Naive B cell (primary cell): ENCODE measurements at places on chromosomes 2 and 18. TPM values are rescaled to one million over a fixed set of nuclear protein-coding genes. Genes with fewer than 3 reads are reported as not detected.

Gene ST8SIA3
- polyA plus RNA-seq, result not detected

Gene TEKT4
- not detected for polyA plus RNA-seq

Gene CCL20
- polyA plus RNA-seq, result not detected

DNA sequence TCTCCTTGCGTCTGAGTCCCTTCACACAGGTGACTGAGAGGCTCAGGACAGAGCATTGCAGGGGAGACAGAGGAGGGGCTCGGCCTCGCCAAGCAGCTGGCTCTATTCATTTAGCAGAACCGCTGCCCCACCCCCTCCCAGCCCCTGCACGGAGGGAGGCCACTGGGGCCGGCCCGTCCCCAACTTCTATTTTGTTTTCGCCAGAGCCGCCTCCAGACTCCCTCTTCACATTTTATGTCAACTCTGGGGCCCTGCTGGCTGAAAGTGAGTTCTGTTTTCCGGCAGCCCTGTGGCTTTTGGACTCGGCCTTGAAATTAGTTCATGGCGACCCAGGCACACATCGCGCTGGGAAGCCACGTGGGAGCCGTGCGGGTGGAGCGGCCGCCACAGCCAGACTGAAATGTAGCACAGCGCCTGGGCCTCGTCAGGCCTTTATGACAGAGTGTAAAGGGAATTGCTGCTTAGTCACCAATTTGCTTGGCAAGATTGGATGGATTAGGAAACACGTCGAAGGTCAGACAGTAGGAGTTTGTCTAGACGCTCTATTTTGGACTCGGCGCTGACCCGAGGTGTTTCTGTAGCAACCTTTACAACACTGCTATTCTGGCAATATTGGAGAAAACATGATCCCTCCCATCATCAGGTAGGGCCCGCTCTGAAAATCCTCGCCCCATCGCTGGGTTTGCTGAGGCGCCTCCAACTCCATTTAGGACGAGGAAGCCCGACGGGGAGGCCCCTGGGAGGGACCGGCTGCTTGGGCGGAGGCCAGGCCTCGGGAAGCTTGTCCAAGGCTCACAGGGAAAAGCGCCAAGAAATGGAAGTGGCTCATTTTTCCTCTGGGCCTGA, 90.7 kb upstream of the CTDP1 start:
- no peak for DNase-seq
- no peak overlapping the region for H3K4me3 ChIP-seq
- H3K4me1 ChIP-seq, result peaks cover 7% of the 10 kb centered on the region
- H3K27me3 ChIP-seq, result peaks cover 7% of the 10 kb centered on the region
- H3K27ac ChIP-seq, result no peak overlapping the region

DNA sequence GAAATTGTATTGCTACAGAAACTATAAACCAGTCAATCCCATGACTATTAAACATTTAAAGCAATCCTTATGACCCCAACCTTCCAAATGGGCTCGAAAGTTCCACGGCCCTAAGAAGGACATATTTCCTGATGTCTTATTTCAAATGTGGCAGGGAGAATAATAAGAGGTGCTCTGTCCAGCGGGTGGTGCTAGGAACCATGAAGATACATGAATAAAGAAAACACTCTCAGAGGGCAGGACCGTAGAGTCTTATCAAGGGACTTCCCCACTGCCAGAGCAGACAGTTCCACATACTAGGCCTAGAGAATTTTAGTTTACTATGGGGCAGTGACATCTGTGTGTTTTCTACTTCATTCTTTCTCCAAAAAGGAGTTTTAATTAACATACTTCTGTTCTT, 187.1 kb upstream of the PIK3C3 start:
- no peak overlapping the region for H3K27ac ChIP-seq
- H3K4me1 ChIP-seq, result no peaks in the 10 kb centered on the region
- H3K27me3 ChIP-seq, result peaks cover 1% of the 10 kb centered on the region
- no peak for DNase-seq
- no peaks in the 10 kb centered on the region for H3K36me3 ChIP-seq

GRCh38 chr18:68387246-68387645, 327.7 kb downstream of the TMX3 start:
- no peak overlapping the region for H3K27ac ChIP-seq
- no peaks in the 10 kb centered on the region for H3K4me1 ChIP-seq
- DNase-seq, result no peak
- H3K36me3 ChIP-seq, result no peaks in the 10 kb centered on the region
- H3K4me3 ChIP-seq, result no peak overlapping the region

- no peak overlapping the region for H3K27ac ChIP-seq
- H3K36me3 ChIP-seq, result no peaks in the 10 kb centered on the region
- H3K4me3 ChIP-seq, result no peak overlapping the region
- no peak for DNase-seq
- no peaks in the 10 kb centered on the region for H3K27me3 ChIP-seq
Observed at GRCh38 chr2:125274718-125275117, 1249.6 kb downstream of the CNTNAP5 start.

GRCh38 chr18:24731158-24731557, 270.7 kb downstream of the HRH4 start:
- H3K4me1 ChIP-seq, result peaks cover 4% of the 10 kb centered on the region
- H3K4me3 ChIP-seq, result no peak overlapping the region
- no peaks in the 10 kb centered on the region for H3K36me3 ChIP-seq
- H3K27me3 ChIP-seq, result peaks cover 20% of the 10 kb centered on the region
- no peak overlapping the region for H3K27ac ChIP-seq
- no peak for DNase-seq

GRCh38 chr2:20572221-20572620, 78.7 kb downstream of the HS1BP3 start:
- H3K27me3 ChIP-seq, result no peaks in the 10 kb centered on the region
- no peak overlapping the region for H3K27ac ChIP-seq
- no peaks in the 10 kb centered on the region for H3K36me3 ChIP-seq
- H3K4me3 ChIP-seq, result no peak overlapping the region

- H3K4me1 ChIP-seq, result no peaks in the 10 kb centered on the region
- no peaks in the 10 kb centered on the region for H3K27me3 ChIP-seq
- no peak overlapping the region for H3K4me3 ChIP-seq
- no peak for DNase-seq
Observed at GRCh38 chr2:186309901-186310300, 176.2 kb upstream of the ZC3H15 start.

DNA sequence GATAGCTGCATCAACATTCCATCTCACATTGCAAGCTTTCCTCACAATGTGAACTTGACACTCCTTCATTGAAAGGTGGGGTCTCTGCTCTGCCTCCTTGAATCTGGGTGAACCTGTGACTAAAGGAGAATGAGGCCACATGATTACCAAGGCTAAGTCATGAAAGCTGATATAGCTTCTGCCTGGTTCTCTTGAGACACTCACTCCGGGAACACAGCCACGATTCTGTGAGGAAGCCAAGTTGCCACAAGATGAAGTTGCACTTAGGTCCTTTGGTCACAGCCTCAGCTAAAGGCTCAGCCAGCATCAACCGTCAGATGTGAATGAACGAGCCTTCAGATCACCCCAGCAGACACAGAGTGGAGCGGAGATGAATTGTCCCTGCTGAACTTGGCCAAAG, 94.7 kb upstream of the FAM136A start:
- DNase-seq, result no peak
- H3K36me3 ChIP-seq, result no peaks in the 10 kb centered on the region
- H3K27ac ChIP-seq, result no peak overlapping the region
- peaks cover 35% of the 10 kb centered on the region for H3K27me3 ChIP-seq
- H3K4me3 ChIP-seq, result no peak overlapping the region

GRCh38 chr2:240796543-240797499, 23.2 kb downstream of the KIF1A start:
- H3K4me1 ChIP-seq, result no peaks in the 10 kb centered on the region
- peaks cover 23% of the 10 kb centered on the region for H3K27me3 ChIP-seq
- no peaks in the 10 kb centered on the region for H3K36me3 ChIP-seq
- no peak overlapping the region for H3K4me3 ChIP-seq
- H3K27ac ChIP-seq, result no peak overlapping the region

- H3K36me3 ChIP-seq, result no peaks in the 10 kb centered on the region
- H3K27me3 ChIP-seq, result no peaks in the 10 kb centered on the region
- H3K27ac ChIP-seq, result no peak overlapping the region
- no peak for DNase-seq
- no peaks in the 10 kb centered on the region for H3K4me1 ChIP-seq
Observed at GRCh38 chr2:83462881-83463280, 996.2 kb downstream of the SUCLG1 start.

DNA sequence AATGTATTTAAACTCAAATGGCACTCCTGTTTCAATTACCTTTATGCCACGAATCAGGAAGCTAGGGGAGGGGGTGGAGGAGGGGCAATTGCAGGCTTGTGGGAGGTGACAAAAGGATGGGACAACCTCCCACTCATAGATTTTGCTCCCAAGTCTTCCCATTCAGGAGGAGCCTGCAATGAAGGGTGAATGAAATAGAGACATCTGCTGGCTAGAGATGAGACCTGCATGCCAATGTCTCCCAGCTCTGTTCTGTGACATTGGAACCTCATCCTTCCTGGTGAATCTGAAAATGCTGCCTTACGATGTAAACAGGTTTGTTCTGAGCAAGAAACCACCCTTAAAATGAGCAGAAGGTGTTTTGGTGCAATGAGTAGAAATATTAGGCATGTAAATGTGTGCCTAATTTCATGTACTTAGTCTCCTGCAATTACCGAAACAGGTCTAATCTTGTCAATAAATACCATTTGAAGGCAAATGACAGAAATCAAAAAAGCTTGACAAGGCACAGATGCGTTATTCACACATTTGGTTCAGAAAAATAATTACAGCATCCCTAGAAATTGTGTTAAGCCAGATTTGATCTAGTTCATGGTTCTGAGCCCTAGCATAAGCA, 2.7 kb upstream of the PID1 start:
- H3K27ac ChIP-seq, result no peak overlapping the region
